ENCODE measurements at places on chromosomes 3 and 15. TPM values are rescaled to one million over a fixed set of nuclear protein-coding genes. Genes with fewer than 3 reads are reported as not detected.

GRCh38 chr3:54835701-54836100 lies 92.2 kb downstream of the LRTM1 start:
- no peak for DNase-seq

- no peak for DNase-seq
These were observed 183.5 kb downstream of the RYR3 start for GRCh38 chr15:33494306-33494705.

C3orf62 gene
- not detected for total RNA-seq

VEPH1 gene
- total RNA-seq = 79.0 TPM

PLS1 gene
- total RNA-seq = 36.6 TPM
